Neural progenitor cell (in vitro differentiated cells): ENCODE measurements at places on chromosomes 2 and 18. TPM values are rescaled to one million over a fixed set of nuclear protein-coding genes. Genes with fewer than 3 reads are reported as not detected.

The SERPINB12 gene
- not detected in 2 replicates for total RNA-seq

The SERPINB7 gene
- total RNA-seq = not detected in 2 replicates

- DNase-seq = no peak
Observed at GRCh38 chr2:233976087-233976486, 58.9 kb downstream of the TRPM8 start.

DNA sequence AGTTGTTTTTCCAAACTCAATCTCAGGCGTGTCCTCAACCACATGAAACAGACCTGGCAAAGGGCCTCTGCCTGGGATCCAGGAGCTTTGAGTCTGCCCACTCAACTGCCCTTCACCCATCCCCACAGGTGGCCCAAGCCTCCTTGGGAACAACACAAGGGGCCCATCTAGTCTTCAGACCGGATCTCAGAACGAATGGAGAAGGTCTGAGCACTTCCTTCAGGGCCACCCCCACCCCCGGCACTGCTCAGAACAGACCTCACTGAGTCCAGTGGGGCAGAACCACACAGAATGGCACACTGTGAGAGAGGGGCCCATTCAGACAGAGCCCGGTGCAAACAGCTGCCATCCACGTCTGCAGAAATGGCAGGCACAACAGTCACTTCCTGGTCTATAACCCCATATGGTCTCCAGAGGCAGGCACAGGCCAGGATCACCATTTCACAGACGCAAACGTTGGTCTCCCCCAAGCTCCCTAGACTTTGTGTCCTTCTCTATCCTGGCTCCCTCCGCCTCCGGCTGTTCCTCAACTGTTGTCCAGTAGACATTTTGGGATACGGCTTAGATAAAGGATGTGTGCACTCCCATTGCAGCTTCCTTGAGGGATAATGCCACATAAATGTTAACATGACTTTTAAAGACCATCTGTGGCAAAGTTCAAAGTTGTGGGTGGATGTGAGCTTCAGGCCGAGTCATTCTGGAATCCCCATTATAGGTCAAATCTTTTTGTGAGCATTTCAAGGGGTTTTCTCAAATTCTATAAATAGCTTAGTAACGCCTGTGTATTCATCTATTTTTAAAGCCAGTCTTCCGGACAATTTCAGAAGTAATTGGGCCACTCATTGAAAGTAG is 149.7 kb downstream of the SMAD7 start:
- no peak for DNase-seq

DNA sequence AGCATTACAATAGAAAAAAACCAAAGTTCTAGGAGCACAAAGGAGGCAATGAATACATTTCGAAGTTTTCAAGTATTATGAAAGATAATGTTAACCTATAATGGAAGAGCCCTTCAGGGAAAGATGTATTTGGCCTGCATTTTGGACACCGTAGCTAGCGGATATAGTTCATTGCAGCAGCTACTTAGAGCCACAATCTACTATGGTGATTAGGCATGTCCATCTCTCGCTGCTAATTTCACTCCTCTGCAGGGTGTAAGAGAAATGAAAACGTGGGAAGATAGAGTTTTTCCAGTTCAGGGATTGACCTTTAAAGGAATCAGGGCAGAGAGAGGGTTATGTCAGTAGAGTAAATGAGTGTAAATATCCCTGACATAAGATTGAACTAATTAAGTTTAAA is 8.5 kb upstream of the CAVIN2 start:
- DNase-seq = no peak

DNA sequence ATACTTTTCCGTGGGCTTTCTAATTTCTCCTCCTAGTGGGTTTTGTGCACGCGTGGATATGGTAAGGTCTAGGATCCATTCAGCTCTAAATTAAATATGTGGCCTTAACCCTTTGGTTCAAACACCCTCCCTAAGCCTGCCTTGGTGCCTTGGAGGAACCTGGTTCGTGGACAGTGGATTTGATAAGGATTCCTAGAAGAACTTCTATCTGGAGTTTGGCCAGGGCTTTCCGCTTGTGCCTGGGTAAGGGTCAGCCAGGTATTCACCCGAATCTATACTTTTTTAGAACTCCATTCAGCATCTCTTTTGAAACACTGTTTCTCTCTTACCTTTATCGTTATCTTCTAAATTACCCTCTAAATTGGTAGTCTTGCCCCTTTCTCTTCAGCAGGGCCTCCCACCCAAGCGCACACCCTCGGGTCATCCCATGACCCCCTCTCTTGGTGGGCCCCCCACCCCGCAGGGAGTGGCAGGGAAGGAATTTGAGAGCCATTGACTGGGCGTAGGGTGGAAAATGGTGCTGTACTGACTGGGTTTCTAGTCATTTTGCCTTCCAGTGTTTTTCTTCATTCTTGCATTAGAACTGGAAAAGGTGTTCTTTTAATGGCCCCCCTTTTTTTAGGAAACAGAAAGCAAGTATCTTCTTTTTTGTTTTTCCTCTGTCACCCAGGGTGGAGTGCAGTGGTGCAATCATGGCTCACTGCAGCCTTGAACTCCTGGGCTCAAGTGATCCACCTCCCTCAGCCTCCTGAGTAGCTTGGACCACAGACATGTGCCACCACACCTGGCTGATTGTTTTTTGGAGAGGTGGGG is 1.8 kb downstream of the SOCS6 start:
- DNase-seq = no peak

GRCh38 chr18:59141294-59142068 is 1.8 kb downstream of the SEC11C start:
- no peak for DNase-seq

- no peak for DNase-seq
Observed at GRCh38 chr18:59324623-59324971, 6.1 kb upstream of the CPLX4 start.
